ENCODE measurements at places on chromosomes 16 and 17. TPM values are rescaled to one million over a fixed set of nuclear protein-coding genes. Genes with fewer than 3 reads are reported as not detected.

DNA sequence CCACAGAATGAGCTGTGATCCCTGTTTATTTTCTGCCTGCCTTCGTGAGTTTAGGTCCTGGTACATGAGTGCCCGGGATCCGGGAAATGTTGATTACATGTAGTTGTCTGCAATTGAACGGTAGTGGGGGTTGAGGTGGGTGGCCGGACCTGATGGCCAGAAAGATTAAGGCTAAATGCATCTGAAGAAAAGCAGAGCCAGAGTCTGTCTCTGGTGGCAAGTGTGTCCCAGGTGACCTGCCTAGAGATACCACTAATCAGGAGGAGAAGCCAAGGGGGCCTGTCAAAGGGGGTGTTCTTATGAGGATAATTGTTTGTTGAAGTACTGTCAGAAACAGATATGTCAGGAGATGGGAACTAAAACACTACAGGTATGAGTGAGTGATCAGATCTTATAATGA, 154.0 kb upstream of the ASIC2 start:
- no peak for DNase-seq

Gene GSDMA
- 21.1 TPM for total RNA-seq

GRCh38 chr16:50037662-50038220, 12.7 kb downstream of the CNEP1R1 start:
- DNase-seq: no peak

GRCh38 chr17:49388290-49388640, 26.2 kb upstream of the ZNF652 start:
- DNase-seq: no peak

Gene CCL16
- total RNA-seq: not detected

- no peak for DNase-seq
Observed at GRCh38 chr17:67353161-67353560, 13.2 kb downstream of the PSMD12 start.

- peak; percentile 10 for DNase-seq
Observed at GRCh38 chr16:3458852-3459361, 15.4 kb downstream of the NAA60 start.

- no peak for DNase-seq
Observed at GRCh38 chr17:78852709-78853121, 12.1 kb upstream of the USP36 start.

DNA sequence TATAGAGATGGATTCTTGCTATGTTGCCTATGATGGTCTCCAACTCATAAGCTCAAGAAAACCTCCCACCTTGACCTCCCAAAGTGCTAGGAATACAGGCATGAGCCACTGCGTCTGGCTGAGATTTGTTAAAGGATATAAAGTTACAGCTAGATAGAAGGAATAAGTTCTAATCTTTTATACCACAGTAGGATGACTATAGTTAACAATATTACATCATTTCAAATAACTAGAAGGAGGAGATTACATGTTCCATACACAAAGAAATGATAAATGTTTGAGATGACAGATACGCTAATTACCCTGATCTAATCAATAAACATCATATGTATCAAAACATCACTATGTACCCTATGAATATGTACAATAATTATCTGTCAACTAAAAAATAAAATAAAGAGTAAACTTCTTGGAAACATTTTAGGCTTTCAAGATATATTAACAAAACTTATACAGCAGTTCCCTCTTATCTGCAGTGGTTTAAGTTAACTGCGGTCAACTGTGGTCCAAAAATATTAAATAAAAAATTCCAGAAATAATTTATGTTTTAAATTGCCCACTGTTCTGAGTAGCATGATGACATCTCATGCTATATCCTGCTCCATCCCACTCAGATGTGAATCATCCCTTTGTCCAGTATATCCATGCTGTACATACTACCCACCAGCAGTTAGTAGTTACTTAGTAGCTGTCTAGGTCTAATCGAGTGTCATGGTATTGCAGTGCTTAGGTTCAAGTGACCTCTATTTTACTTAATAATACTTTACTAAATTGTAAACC, 129.2 kb upstream of the NACA2 start:
- DNase-seq: no peak

DNA sequence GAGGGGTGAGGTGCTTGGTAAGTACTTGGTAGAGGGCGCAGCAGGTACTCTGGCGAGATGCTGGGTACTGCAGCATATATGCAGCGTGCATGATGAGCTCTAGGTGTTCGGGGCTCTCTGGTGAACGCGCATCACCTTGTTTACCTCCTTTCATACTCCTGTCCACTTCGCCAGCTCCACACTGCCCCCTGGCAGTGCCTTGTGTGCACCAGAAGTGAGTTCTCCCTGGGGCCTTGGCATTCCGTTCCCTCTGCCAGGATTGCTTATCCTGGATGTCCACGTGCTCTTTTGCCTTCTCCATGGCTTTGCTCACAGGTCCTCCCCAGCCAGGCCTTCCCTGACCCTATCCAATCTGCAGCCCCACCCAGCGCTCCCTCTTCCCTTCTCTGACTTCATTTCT, 154.2 kb downstream of the MRM1 start:
- DNase-seq: no peak

- DNase-seq: no peak
Observed at GRCh38 chr17:28370035-28370743, at the start of gene VTN. TSS of gene VTN (minus strand) at chr17:28370307. CDS start at chr17:28370203, 104 bp downstream.

- no peak for DNase-seq
Observed at GRCh38 chr16:15517743-15518377, 83.5 kb downstream of the BMERB1 start.

- DNase-seq: no peak
Observed at GRCh38 chr16:49369651-49370611, 3.7 kb upstream of the C16orf78 start.

Gene HSD17B2
- 12.4 TPM for total RNA-seq

Gene RMI2
- total RNA-seq: 8.7 TPM

DNA sequence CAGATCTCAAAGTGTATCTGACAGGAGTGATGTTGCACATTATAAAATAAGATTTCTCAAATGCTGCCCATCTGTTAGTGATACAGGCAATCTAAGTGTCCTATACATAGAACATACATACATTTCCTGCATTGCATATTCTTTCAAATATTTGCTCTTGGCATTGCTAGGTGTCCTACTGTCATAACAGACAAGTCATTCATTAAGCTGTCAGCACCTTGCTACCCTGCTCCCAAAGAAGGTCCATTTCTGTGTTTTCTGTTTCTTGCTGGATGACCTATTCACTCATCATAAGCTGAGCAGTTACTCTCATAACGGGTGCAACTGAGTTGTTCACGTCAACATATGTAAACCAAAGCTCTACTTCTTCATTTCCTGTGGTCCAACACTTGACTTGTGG, 719.0 kb downstream of the KCNJ2 start:
- peak; percentile 9 for DNase-seq

DNA sequence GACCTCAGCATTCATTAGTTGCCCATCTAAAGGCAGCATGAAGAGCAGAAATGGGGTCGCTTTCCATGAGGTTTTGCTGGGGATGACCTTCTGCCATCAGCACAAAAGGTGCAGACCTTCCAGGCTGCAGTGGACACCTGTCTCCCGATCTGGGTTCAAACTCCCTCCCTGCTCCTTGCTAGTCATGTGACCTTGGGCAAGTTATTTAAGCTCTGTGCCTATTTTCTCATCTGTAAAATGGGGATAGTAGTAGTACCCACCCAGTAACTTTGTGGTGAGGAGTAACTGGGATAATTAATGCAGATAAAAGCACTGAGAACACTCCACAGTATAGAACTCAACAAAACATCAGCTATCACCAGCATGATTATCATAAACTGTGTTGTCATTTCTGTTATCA, 21.4 kb upstream of the COQ7 start:
- DNase-seq: no peak

DNA sequence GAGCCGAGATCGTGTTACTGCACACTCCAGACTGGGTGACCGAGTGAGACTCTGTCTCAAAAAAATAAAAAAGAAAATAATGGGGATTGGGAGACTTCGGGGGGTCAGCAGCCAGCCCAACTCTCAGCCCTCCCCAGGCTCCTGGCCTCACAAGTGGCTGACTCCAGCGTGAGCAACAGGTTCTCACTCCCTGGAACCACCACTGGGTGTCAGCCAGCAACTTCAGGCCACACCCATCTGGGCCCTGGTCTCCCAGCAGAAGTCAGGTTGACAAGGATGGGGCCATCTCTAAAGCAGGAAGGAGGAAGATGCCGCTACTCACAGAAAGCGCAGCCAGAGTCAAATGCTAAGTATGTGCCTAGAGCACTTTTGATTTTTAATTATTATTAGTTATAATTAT, 139.4 kb downstream of the C16orf78 start:
- DNase-seq: no peak

Gene ALOX15B
- 0.89 TPM for total RNA-seq

DNA sequence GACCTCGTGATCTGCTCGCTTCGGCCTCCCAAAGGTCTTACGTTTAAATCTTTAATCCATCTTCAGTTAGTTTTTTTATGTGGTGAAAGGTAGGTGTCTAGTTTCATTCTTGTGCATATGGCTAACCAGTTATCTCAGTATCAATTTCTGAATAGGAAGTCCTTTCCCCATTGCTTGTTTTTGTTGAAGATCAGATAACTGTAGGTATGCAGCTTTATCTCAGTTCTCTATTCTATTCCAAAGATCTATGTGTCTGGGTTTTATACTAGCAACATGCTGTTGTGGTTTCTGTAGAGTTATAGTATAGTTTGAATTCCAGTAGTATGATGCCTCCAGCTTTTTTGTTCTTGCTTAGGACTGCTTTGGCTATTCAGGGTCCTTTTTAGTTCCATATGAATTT, 65.2 kb downstream of the TNFRSF13B start:
- DNase-seq: no peak

DNA sequence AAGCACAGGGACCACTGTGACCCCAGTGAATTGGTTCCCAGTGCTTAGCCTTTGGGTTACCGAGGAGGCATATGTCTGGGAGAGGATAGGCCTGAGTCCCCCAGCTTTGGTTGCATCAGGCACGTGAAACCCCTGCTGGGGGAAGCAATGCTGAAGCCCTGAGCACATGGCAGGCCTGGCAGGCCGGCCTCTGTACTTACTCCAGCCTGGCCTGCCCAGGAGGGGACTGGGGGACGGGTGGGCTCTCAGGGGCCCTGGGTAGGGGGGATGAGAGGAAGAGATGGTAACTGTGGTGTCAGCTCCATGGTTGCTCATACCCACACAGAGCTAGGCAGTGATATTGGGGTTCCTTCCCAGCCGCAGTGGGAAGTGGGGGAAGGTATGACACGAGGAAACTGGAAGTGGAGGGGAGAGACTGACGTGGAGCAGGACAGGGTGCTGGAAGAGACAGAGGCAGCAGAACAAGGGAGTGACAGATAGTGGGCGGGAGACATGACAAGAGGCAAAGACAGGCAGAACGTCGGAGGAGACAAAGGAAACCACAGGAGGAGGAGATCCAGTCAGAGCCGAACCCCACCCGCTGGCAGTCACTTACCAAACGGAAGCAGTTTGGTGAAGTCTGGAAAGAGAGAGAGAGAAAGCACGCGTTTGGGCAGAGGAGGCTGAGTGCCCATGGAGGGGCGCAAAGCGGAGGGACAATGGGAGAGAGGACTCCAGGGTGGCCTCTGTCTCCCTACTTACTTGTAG, 9.1 kb downstream of the TMEM208 start:
- DNase-seq: no peak

DNA sequence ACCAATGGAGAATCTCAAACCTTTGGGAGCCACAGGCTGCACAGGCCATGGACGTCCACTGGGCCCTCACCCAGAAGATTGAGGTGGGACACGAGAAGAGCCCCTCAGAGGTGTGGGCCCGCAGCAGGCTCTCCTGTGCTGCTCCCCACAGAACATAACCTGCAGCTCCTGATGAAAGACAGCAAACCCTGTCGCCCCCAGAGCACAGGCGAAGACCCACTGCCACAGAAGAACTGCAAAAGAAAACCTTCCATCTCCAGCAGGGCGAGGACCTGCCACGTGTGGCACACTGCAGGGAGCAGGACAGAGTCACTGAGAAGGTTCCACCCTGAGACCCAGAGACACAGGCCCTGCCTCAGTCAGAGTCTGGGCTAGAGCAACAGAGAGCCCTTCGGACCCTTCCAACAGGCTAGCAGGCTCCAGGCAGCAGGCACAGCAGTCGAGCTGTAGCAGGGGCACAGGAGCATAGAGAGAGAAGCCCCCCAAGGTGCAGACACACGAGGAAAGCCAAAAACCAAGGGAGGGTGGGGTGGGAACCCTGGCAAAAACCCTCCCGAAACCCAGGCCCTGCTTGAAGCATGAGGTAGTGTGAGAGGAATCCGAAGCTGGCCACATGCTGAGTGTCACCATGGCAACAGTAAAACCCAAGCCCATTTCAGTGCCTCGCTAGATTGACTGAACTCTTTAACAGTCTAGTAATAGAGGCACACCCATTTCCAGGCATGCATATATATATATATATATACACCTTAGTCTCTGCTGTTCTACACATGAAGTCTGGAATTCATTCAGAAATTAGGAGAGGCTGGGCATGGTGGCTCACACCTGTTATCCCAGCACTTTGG, 60.0 kb upstream of the CHMP6 start:
- DNase-seq: peak; percentile 71

DNA sequence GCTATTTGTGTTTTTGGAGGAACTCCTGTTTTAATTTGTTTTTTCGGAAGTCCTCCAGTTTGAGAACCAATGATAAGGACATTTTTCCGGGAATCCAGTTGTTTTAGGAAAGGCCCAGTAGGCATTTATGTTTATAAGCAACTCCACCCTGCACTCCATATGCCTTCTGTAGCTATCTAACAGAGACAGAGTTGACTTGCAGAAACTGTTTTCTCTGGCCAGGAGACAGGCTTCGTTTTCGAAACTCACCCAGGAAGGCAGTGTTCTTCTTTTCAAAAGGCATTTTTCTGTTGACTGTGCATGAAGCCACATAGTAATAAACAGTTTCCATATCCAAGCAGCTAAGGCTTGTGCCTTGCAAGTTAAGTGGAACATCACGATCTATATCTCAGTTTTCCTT, 587.1 kb downstream of the WWOX start:
- DNase-seq: no peak

Gene WNT9B
- not detected for total RNA-seq

- no peak for DNase-seq
Observed at GRCh38 chr17:39198186-39198566, 707 bp upstream of the CACNB1 start.

- no peak for DNase-seq
Observed at GRCh38 chr16:79045191-79045590, 555.3 kb downstream of the MAF start.

DNA sequence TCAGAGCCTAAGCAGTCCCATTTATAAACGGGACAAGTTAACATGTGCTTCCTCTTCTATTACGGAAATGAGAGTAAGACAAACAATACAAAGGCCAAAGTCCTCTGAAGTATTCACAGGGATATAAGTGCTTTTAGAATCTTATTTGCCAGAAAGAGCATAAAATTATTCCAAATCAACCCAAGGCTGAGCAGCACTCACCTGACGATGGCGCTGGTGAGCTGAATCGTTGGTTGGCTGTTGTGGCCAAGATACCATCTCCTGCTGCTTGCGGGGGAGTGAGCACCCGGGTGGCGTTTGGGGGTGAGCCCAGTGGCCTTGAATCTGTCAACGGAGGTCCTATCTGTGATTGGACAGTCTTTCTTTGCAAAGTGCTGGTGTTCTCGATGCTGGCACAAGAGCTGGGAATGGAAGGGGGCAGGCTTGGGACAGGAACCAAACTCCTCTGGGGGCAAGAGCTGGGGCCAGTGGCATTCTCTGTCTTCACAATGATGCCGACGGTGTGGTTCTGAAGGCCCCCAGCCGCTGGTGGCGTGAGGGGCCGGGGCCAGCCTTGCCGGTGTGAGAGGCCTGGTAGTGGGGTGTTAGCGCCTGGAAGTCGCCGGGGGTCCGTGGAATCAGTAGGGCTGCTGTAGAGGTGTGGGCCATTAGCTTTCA, 9.5 kb upstream of the DHRS13 start:
- no peak for DNase-seq

Gene CFAP97D1
- total RNA-seq: not detected
